ENCODE measurements at places on chromosomes 4 and X.

DNA sequence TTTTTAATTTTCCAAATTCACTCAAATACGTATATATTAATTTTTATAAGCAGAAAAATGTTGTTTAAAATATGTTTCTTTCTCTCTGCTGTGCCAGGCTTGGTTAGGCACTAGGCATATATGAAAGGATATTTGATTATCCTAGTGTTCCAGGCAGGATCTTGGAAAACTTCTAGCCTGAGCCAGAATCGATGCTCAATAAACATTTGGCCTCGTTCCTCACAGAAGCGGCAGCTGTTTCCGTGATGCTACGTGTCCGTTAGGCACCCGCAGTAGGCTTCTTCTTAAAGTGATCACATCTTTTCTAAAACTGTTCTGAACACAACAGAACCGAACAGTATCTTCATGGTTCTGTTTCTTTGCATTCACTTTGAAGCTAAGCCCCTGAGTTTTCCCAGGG is 50.1 kb upstream of the CRMP1 start:
- no peak for DNase-seq

GRCh38 chrX:5957506-5957905 is 271.2 kb downstream of the NLGN4X start:
- no peak for DNase-seq

DNA sequence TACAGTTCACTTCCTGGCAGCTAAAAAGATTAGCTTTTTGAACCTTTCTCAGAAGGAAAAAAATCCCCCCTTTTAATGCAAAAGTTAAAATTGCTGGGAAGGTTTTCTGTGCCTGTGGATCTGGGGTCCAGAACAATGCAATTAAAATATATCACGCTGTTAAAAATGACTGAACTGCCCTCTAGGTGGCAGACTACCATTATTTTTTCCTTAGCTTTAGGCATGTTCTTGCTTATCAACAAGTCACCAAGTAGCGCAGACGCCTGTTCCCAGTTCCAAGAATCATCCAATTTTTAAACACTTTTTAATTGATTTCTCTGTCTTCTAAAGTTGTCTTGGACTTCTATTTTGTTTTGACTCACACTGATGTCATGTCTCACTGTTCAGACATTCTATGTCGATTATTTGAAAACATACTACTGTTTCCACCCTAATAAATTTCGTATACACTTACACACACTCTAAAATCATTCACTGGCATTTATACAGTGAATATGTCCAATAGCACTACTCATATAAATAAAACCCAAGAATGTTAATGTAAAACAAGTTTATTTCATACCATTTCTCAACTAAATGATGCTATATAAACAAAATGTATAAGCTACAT is 661.6 kb downstream of the RAPGEF2 start:
- no peak for DNase-seq

DNA sequence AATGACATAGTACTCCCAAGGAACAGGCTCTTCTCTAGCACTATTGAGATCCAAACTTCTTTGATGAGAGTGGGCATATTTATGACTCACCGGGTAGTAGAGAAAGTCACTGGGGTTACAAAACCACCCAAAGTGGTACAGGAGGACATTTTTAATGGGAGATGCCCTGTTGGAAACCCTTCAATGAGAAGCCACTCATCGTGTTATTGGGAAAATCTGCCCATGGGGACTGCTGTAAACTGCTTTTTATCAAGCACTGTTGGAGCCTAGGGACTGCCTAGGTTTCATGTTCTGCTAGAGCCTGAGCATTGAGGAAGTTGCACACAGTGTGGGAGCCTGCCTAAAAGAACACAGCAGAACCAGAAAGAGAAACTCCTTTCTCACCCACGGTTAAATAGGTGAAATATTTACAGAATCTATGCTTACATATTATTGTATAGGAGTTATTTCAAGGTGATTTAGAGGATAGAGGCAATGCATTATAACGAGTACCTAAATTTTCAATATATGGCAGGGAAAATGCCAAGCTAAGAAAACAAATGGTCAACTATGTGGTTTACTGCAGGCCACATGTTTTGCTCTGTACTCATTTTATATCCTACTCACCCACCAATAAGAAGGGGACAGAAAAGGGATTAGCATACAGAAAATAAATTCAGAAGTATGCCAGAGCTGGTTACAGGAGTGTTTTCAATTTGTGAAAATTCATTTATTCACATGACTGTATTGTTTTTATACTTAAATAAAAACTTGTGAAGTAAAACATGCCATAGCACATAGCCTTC is 559.1 kb downstream of the FSTL5 start:
- no peak for DNase-seq

- DNase-seq, result no peak
Measured at GRCh38 chr4:145956288-145956890, 17.8 kb upstream of the ZNF827 start.

DNA sequence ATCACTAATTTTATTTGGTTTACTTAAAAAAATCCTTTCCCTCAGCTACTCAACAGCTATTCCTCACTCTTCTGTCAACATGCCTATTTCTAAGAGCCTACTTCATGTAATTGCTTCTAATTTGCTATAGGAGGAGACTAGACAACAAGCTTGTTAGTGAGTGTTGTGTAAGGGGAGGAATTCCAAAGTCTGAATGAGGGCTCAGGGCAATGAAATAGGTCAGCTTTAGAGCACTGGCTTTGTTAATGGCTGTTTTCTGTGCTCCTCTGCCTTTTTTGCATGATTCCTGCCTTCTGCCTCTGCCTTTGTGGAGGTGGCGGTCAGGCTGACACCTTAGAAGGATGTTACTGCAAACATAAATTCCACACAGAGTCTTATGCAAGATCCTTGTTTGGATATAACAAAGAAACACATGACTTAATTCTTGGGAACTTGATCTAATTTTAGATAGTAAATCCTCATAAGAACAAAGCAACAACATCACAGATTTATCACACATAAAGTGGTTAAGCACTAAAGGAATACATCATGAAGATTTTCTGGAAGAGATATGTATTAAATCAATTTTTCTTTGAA is 15.0 kb upstream of the PAGE1 start:
- no peak for DNase-seq

All from stimulated activated CD4-positive, alpha-beta T cell treated with anti-CD3 and anti-CD28 coated beads, TNF-alpha, amount 100 ng/mL, for 48 hours (primary cell).